ENCODE measurements at places on chromosomes 5 and 9.

- no peak for DNase-seq
These were observed 273.5 kb downstream of the NR2F1-AS1 start for GRCh38 chr5:93307557-93307956.

DNA sequence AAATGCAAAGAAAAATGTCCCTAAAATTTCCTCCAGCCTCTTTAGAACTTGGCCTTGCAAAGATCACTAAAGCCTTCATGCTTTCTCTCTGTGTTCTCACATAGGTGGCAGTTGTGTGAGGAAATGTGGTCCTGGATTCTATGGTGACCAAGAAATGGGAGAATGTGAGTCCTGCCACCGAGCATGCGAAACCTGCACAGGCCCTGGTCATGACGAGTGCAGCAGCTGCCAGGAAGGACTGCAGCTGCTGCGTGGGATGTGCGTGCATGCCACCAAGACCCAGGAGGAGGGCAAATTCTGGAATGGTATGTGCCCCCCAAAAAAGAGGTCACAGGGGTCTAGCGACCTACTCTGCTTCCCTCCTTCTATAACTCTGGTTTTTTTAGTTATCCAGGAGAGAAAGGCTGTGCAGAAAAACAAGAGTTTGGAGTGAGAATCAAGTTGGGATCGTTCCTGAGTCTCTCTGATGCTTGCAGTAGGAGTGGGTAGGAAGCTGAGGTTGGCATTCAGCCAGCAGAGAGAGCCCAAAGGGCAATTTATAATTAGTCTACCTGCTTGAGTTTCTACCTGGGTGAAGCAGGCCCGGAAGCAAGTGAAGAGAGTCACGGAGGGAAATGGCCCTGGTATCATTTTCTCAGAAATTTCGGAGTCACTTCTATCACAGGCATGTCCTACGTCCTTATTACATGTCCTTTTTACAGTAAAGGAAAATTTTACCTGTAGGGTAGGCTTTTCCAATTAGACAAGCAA, 97.5 kb downstream of the RFK start:
- no peak for DNase-seq

- DNase-seq, result no peak
These were observed 80.9 kb upstream of the IL33 start for GRCh38 chr9:6134661-6135180.

DNA sequence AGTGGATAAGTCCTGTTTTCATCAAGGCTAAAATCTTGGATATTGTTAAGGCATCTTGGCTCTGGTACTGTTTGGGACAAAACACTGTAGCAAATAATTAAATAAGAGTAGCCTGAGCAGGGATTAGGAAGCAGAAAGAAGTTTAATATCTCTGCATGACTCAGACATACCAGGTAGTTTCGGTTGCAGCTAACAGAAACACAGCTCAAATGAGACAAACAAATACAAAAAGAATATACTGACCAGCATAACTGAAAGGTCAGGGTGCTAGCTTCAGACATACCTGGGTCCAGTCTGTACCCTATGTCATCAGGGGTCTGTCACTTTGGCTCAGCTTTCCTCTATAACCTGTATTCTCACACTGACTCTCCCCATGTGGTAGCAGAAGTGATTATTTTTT, 156.4 kb upstream of the MAP3K1 start:
- no peak for DNase-seq

GRCh38 chr9:26744191-26744965, 148.2 kb downstream of the CAAP1 start:
- no peak for DNase-seq

GRCh38 chr9:89953824-89954615, 349.2 kb downstream of the GADD45G start:
- no peak for DNase-seq

- DNase-seq, result no peak
These were observed 60.0 kb upstream of the KLF9 start for GRCh38 chr9:70474413-70474812.

GRCh38 chr5:140664359-140665119, at the start of gene WDR55:
WDR55 (plus strand) TSS chr5:140664904; CDS start chr5:140664913, 9 bp downstream.
- DNase-seq, result peak; percentile 96

- DNase-seq, result no peak
These were observed 249.5 kb downstream of the ISL1 start for GRCh38 chr5:51632793-51633192.

DNA sequence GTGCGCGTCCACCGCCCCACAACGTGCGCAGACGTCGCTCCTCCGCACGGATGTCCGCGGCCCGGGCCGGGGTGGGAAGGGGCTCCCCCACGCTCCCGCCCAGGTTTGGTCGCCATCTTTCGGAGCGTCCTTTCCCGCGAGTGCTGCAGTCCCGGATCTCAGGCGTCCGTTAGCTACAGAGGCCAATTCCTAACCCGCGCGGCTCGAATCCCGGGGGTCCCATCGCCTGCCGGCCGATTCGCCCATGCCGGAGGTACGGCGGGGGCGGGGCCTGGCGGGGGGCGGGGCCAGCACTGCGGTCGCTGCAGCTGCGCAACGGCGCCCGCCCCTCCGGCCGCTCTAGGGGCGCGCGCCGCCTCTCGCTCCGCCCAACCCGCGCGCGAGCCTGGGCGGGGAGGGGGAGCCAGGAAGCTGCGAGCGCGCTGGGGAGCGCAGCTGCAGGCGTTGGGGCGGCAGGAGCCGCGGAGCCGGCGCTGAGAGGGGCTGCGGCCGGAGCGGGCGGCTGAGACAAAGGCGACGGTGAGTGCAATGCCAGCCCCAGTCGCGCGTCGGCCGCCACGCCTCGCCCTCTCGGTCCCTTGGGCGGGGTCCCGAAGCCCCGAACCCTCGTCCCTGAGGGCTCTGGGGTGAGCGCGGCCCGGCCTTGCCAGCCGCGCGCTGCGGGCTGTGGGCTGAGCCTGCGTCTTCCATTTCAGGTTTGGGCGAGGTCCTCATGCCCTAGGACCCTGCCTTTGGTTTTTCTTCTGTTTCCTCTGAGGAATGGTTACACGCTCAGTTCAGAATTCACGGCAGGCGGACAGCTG, at the start of gene CDC42SE2:
CDC42SE2 (plus strand) TSS at position 406 of the 803 bp plus-strand sequence. CDS start 95,441 bp downstream, outside the sequence.
- DNase-seq, result peak; percentile 78

GRCh38 chr9:82560457-82560904, 502.5 kb downstream of the RASEF start:
- DNase-seq, result no peak

DNA sequence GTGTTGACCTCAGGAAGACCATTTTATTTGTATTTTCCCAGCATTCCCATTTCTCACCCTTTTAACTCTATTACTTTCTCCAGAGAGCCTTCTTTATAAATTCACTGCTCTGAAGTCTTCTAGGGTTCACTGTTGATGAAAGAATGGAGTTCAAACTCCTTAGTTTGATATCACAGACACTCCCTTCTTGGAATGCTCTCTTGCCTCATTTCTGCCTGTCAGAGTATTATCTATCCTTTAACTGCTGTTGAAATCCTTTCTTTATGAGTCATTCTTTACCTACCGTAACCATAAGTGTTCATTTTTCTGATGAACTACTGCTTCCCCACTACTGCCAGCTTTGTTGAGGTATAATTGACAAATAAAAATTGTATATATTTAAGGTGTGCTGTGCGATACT, 4.3 kb downstream of the RIC1 start:
- DNase-seq, result no peak

DNA sequence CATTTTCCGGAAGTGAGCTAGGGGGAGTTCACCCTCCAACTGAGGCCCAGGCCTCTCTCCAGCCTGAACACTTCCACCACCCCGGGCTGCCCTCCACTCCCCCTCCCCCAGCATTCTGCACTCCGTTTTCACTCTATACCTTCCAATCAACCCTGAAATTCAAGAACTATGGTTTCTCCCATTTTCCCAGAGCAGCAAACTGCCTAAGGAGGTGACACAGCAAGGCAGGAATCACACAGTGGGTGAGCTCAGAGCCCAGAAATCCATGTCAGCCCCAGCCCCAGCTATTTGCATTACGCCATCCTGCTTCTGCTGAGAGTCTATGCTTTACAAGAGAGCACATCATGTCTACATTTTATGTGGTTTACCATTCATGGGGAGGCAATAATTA, 11.9 kb downstream of the MSX2 start:
- no peak for DNase-seq
